ENCODE measurements at places on chromosomes 3 and 15.

- no peak for DNase-seq
Measured at GRCh38 chr15:47184003-47184907, 533.0 kb upstream of the SEMA6D start.

- peak; percentile 8 for DNase-seq
Measured at GRCh38 chr15:52331490-52332240, 36.1 kb upstream of the MYO5C start.

DNA sequence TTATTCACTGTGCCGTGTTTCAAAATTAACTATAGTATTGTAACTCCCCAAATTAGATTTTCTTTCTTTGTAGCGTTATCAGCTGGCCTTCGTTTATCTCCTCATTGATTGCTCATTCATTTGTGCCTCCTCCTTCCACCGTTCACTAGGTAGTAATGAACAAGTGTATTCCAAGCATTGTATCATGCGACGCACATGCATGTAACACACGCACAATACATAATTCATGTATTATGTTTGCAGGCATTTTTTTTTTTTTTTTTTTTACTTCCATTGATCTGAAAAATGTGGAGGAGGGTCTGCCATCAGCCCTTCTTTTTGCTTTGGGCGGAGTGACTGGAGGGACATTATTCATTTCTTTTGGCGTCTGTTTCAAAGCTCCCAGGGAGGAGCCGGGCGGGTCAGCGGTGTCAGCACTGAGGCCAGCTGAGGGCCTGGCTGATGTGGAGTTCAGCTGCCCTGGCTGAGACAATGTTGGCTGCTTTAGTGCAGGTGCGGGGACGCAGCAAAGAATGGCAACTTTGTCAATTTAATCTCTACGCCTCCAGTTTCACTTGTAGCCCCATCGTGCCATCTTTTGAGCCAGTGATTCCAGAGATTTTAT, 107.0 kb downstream of the MCTP2 start:
- no peak for DNase-seq

DNA sequence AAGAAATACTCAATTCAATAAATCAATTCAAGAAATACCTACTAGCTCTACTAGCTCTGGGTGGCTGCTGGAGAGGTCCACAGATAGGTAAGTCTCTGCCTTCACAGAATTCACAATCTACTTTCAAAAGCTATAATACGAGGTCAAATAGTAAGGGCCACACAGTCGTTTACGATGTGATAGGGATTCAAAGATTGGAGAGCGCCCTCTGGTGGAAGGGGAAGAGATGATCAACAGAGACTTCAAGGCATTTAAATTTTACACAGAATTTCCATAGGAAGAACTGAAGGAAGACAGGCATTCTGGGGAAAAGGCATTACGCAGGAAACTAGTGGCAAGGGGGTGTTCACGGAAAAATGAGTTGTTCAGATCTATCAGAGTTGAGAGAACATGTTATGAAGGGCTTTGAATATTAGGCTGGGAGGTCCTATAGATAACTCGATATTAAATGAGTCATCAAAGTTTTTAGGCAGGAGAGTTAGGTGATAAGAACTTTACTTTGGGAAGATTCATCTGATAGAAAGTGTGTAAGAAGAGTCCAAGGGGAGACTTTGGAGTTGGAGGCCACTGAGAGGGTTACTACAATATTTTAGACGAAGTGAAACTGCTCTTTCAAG, 128.8 kb downstream of the FRMD5 start:
- DNase-seq, result peak; percentile 19

GRCh38 chr3:27594096-27594690, 110.0 kb upstream of the SLC4A7 start:
- DNase-seq, result no peak

DNA sequence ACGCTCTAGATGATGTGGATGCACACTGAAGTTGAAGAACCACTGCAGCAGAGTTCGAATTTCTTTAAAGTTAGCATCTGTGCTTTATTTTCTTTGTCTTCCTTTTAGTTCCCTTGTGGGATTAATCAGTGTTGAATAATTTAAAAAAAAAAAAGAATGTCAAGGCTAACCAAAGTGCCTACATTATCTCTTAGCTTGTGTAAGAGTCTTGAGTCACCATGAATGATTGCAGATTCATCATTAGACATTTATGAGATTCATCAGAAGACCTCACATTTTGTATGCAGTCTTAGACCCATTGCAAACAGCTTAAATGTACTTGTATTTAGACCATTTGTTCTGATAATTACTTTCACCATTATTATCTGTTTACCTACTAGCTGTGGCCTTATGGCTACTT, 182.2 kb downstream of the FNDC3B start:
- DNase-seq, result no peak

- no peak for DNase-seq
Measured at GRCh38 chr3:100001083-100001482, 113.2 kb downstream of the FILIP1L start.

DNA sequence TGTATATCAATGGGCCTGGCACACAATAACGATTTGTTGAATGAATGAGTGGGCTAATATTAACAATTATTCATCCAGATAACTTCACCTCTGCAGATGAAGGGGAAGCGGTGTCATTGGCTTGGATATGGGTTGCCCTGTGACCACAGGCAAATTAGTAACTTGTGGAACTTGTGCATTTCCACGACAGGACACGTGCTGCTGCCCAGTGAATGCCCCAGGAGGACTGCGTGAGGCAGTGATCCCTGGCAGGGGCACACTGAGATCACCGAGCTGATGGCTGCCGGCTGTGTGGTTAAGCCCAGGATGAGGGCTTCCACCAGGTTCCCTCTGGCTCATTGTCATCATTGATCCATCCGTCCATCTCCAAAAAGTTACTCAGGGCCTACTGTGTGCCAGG, 84.1 kb upstream of the HACD2 start:
- no peak for DNase-seq

DNA sequence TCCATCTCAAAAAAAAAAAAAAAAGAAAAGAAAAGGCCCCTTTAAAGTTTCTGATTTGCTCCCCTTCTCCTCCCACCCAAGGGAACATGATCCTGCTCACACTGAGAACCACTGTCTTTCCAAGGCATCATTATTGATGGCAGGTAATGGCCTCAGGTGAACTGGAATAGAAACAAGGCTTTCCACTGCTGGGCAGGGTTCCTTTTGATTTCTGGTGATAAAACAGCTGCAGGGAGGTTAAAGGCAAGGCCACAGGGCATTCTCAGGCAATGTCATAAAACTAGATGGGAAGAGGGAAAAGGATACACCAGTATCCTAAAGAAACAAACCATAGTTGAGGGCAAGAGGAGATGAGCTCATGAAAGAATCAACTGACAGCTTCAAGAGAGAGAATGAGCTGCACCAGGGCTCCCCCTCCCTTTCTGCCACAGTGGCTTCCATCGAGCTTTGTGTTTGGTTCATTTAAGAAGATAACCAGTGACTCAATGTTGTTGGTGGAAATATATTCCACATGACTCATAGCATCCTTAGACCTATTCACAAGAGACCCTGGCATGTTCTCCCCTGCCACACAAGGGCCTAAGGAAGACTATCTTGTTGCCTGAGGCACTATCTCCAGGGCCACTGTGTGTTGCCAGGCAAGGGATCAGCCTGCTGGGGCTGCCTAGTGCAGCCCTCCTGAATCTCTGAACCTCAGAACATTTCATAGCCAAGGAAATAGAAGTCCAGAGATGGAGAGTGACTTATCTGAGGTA, 86.4 kb downstream of the WDR76 start:
- no peak for DNase-seq

GRCh38 chr3:16329036-16329825, 64.2 kb downstream of the OXNAD1 start:
- no peak for DNase-seq

GRCh38 chr3:127208483-127209100, 15.7 kb downstream of the PRR23E start:
- DNase-seq, result no peak

DNA sequence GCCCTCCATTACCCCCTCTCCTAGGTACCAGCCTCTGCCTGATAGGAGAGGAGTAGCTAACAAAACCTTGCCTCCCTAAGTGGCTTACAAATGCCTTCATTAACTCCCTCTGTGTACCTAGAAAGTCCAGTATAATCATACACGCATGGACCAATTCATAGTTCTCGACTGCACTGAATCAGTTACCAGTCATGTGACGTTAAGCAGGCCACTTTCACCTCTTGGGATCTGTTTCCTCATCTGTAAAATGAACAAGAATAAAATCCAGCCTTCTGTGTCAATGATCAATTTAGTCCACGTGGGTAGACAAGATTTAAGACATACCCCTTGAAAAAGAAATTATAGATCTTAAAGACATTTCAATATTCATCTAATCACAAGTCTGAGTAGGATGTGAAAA, 72.2 kb downstream of the TRIM69 start:
- DNase-seq, result no peak

DNA sequence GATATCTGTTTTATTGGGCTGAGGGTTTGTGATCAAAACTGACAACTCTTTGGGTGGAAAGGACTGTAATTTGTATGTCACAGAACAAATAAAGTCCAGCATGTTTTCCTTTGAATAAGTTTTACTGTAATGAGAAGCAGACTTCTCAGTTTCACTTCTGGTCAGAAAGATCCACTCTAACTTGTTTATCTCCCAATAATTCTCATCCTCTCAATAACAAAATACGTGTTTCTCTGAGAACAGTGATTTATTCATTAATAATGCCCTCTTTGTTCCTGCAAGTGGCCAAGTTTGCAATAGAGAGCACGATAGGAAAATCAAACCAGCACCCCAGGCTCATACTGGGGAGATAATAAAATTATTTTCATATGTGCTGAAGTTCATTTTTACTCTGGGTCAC, 190.6 kb downstream of the CNTN3 start:
- DNase-seq, result no peak

- no peak for DNase-seq
Measured at GRCh38 chr3:193809106-193809505, 216.1 kb downstream of the OPA1 start.

GRCh38 chr3:13628841-13629551, 80.1 kb downstream of the FBLN2 start:
- no peak for DNase-seq

DNA sequence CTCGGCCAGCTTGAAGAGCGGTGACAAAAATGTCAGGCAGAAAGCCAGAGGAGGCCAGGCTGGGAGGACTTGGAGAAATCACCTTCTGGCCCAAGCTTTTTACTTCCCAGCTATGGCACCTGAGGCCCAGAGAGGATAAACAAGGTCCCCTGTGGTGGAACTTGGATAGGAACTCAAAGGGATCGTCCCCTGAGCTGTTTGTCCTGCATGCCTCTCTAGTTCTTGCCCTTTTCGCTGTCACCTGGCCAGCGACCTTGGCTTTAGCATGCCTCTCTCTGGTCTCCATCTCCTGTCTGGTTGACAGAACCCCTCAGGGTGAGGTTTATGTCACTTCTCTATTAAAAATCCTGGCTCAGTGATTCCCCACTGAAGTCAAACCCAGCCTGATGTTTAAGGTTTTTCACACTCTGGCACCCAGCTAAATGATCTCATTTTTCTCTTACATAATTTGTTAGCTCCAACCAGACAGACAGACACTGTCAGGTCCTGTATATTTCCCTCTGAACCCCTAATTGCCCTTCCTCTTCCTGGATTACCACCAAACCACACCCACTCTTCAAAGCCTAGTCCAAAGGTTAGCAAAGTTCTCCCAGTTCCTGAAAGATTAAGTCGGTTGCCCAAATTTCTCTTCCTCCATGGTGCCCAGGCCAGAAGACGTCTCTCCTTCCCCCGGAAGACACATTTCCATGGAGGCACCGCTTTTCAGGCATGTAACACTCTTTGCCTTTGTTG, 169.1 kb downstream of the FAM43A start:
- no peak for DNase-seq

- no peak for DNase-seq
Measured at GRCh38 chr3:13629644-13630043, 80.7 kb downstream of the FBLN2 start.

DNA sequence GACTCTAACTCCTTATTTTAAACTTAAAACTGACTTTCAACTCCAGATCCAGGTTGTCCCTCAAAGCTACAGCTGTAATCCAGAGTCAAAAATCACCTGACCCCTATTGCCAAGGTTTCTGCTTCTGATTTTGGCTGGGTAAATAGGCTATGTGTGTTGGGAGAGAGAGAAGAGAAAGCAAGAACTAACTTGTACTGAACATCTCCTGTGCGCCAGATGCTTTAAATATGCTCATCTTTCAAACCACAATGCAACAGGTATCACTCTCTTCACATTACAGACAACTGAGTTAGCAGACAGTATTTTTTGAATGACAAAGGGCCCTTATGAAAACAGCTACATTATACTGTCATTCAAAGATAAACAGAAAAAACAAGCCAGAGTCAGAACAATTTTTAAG, 7.0 kb downstream of the WWTR1 start:
- no peak for DNase-seq

- no peak for DNase-seq
Measured at GRCh38 chr3:143351895-143352608, 232.5 kb downstream of the CHST2 start.

Data from stimulated activated CD4-positive, alpha-beta T cell treated with anti-CD3 and anti-CD28 coated beads, Interleukin-1b, Interleukin-23, amount 100 ng/mL, for 1 hour (primary cell).